Fibroblast of skin of scalp (primary cell): ENCODE measurements at places on chromosomes 2 and 18.

- no peak for DNase-seq
These were observed 13.0 kb downstream of the PTMA start for GRCh38 chr2:231720987-231721966.

DNA sequence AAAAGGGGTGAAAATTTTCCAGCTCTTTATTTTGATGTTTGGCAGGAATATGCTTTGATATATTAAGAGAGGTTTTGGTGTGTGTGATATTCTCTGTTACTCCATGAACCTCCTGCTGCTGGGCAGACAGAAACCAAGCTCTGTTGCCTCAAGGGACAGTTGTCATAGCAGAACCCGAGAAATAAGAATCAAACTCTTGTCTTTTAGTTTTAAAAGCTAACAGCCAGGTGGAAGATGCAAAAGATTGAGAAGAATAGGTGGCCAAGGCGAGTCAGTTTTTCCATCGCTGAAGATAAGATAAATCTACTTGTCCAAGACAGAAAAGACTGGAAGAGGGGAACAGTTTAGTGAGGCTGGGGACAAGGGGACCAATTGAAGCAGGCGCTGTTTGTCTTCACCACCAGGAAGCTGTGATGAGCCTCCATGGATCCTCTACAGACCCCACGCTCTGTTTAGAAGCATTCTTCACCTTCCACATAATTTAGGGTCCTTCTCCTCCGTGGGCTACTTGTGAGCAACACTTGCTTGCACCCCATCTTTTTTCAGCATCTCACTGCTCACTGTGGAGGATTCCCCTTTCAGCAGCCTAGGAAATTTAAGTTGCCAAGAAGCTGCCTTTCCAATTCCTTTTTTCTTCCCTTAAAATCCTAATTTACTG lies 23.9 kb downstream of the PMAIP1 start:
- no peak for DNase-seq

DNA sequence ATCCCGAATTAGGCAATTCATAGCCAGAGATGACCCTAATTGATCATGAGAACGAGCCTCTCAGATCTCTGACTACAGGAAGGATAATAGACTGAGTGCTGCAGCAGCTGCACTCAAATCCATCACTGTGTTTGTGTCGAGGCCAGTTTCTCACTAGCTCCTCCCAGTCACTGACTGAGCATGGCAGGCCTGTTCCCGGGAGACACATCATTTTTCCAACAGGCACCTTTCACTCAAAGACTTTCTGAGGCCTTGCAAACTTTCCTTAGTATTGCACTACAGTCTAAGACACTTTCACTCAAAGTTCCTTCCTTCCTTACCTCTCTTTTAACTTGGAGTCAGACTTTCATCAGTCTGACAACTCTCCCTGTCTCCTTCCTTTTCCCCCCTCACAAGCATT lies 13.7 kb downstream of the SOS1 start:
- peak; percentile 12 for DNase-seq

- no peak for DNase-seq
These were observed 61.0 kb downstream of the TMEM163 start for GRCh38 chr2:134657650-134658250.

GRCh38 chr18:56258178-56258577 lies 380.2 kb downstream of the TXNL1 start:
- DNase-seq = no peak

- DNase-seq = no peak
These were observed 1.8 kb upstream of the IAH1 start for GRCh38 chr2:9472511-9472910.
